ENCODE measurements at places on chromosomes 3 and 15.

GRCh38 chr3:32474201-32474600 is 28.5 kb downstream of the CMTM6 start:
- no peak for DNase-seq

GRCh38 chr3:73796382-73796781 is 171.6 kb upstream of the PDZRN3 start:
- DNase-seq: no peak

DNA sequence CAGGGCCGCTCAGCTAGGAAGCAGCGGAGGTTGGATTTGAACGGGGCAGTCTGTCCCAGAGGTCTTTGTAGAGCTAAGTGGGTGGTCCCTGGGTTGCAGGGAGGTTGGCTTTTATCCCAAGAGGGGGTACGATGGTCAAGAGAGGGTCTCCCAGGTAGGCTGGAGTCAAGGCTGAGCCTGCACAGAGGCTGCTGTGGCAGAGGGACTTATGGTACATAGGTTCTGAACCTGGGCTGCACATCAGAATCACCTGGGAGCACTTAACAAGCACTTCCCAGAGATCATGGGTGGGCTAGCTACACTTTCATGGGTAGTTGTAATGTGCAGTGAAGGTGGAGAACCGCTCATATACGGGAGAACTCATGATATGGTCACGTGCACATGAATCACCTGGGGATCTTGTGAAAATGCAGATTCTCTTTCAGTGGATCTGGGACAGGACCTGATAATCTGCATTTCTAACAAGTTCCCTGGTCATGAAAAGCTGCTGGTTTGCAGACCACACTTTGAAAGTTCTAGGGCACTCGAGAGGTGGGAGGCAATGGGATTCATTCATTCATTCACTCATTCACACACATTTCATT is 2.9 kb upstream of the RASGRF1 start:
- DNase-seq: no peak

- no peak for DNase-seq
Measured at GRCh38 chr3:128413003-128413370, 53.7 kb downstream of the DNAJB8 start.

DNA sequence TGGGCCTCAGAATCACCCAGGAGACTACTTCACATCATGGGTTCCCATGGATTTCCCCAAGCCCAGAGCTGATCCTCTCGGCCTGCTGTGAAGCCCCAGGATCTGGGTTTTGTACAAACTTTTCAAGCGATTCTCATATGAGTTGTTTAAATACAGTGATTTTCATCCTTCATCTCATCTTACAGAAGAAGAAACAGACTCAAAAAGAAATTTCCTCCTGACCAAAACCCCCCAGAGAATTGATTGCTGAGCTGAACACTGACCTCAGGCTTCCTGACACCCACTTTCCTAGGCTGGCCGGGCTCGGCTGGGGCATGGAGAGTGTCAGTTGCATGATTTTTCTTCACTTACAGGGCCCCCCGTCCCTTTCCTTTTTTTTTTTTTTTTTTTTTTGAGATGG is 60.3 kb downstream of the BDH1 start:
- DNase-seq: no peak

DNA sequence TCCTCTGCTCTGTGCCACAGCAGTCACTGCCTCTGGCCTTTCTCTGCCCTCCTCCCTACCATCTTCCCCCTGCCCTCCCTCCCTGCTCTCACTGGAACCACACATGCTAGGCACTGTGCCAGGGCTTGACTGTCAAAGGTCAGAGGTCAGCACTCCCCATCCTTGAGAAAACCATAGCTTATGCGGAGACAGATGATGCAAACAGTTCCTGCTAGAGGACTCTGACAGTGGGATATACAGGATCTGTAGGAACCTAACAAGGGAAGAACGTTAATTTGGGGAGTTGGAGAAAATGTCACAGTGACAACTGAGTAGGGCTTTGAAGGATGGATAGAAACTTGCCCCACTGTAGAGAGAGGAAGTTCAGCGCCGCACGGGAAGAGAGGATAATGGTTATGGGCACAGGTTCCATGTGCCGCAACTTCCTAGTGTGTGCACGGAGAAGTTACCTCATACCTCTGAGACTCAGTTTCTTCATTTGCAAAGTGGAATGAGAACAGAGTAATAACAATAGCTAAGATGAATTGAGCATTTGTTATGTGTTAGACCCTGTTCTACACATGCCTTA is 29.3 kb upstream of the XYLB start:
- no peak for DNase-seq

DNA sequence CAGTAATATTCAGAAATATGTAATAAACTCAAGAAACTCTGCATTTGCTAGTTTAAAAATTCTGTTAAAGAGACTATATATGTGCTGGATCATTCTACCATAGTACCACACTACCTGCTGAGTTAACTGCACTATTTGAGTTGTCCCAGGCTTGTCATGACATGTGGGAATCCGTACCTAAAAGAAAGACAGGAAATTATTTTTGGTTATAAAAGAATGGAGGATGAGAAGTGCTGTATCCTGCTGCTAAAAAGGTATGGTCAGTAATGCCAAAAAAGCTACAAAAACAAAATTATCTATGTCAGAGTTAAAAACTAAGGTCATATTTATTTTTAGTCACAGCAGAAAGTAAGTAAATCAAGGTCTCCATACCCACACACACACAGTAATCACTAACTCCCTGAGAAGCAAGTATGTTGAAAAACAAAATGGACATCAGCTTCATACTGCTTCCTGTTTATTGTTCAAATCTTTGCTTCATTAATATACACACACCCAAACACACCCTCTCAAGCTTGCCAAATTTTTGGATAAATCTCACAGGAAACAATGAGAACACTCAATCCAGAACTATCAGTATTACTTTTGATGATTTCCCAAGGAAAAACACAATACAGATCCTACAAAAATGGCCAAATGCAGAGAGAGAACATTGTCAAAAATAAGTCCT is 33.7 kb downstream of the DENND6A start:
- no peak for DNase-seq

- DNase-seq: no peak
Measured at GRCh38 chr3:71809321-71810026, 24.5 kb upstream of the PROK2 start.

- no peak for DNase-seq
Measured at GRCh38 chr3:17514597-17514996, 227.8 kb downstream of the TBC1D5 start.

DNA sequence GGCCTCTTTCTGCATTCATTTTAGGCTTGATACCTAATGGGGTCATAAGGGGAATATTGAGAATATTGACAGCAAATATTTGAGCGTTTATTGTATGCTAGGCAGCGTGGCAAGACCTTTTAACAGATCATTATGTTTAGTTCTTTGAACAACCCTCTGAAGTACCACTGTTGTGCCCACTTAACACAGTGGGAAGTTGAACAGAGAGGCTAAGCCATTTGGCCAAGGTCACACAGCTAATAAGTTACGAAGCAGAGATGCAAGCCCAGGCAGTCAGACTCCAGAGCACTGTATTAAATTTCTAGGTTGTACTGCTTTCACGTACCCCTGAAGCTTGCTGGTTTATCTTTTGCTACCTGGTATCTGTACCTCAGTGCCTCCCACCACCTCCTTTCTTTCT is 1.1 kb downstream of the RAB7A start:
- DNase-seq: no peak

- no peak for DNase-seq
Measured at GRCh38 chr15:101501703-101502373, 12.3 kb upstream of the PCSK6 start.

GRCh38 chr3:48275287-48276027 is 34.6 kb downstream of the ZNF589 start:
- no peak for DNase-seq
